ENCODE measurements at places on chromosomes 6 and 20.
A peak's percentile ranks its signal among the peaks of the same experiment; 100 is the strongest.

DNA sequence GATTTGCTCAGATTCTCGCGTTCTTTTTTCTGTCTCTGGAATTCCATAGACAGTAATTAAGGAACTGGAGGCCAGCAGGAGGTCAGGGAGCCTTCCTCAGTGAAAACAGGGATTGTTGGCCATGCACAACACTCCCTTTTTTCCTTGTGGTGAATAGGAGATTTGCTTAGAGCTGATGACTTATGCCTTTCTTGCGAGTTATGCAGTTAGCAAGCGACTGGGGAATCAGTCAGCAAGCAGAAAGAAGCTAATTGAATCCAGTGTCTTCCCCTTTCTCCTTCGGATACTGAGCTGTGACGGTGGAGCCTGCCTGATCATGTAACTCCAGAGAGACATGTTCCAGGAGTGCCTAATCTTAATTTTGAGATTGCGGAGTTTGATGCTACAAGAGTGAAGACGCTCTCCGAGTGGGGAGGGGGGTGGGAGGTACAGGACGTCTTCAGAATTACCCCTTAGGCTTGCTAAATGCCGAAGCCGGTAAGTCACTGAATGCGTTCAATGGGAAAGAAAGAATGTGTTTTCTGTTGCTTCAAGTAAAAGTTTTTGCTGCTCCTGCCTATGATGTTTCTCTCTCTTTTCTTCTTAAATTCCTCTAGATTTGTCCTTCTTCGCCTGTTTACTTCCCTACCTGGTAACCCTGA, 165.9 kb downstream of the SASH1 start:
- DNase-seq = peak; percentile 77

- no peak for DNase-seq
Measured at GRCh38 chr6:124859366-124859765, 102.9 kb upstream of the RNF217 start.

DNA sequence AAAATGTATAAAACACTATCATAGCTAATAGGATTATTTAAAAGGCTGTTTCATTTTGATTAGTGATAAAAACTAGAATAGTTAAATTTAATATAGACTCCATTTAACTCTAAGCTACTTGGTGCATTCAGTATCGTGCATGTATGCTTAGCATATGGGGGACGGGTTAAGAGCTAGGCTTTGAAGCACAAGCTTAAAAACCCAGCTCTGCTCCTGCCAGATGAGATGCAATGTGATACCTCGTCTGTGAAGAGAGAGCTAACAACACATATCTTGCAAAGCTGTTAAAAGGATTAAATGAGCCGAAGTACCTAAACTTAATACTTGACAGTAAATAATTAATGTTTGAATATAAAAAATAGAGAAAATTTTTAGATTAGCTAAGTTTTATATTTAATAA, 42.2 kb downstream of the DTNBP1 start:
- DNase-seq = no peak

- DNase-seq = no peak
Measured at GRCh38 chr6:125274935-125275334, 26.8 kb downstream of the HDDC2 start.

- DNase-seq = peak; percentile 84
Measured at GRCh38 chr6:88843040-88843439, 120.4 kb downstream of the RNGTT start.

DNA sequence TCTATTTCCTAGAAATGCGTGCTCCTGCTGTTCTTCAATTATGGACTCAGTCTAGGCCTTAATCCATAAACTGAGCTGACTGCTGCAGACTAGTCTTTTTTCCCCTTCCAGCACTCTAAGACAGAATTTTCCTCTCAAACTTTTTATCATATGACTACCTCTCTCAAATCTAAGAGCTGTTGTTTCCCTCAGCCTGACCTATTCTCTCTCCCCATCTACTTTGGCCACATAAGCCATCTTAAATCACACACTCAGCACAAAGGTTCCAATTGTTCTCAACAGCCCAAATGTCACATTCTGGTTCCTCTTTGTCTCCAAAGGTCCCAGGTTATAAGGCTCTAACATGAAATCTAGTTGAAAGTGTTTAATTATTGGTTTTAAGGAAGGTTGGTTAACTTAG, 85.2 kb downstream of the PRSS35 start:
- no peak for DNase-seq

DNA sequence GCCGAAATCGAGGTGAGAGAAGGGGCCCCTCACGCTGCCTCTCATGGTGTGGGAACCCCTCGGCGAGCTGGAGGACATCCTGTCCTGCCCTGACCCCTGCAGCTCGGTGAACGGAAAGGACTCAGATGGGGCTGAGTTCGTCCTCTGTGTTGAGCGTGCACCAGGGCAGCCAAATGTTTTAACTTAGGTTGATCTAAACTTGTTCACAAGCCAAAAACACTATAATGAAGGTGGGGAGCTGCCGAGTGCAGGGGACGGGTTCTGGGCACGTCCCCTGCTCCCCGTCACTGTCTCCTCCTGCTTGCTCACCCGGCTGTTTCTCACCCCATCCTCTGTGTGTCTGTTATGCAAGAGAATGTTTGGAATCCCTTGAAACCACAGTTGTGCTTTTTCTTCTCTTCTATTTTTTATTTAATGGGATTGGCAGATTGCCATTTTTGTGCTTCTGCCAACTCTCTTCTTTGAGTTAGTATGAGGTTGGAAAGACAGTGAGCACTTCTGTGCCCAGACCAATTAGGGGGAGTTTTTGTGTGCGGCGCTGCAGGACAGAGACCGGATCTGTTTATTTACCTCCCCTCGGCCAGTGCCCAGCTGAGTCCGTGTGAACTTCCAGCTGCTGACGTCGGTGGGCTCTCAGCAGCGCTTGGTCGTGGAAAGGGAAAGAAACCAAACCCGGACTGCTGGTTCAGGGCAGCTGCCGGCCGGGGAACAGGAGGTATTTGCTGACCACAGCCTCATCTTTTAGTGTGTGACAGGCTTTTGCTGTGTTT, 158.1 kb downstream of the DTNBP1 start:
- DNase-seq = peak; percentile 94
